ENCODE measurements at places on chromosomes 4 and X.

GRCh38 chr4:74878323-74878722 lies 54.6 kb upstream of the PARM1 start:
- DNase-seq, result no peak

DNA sequence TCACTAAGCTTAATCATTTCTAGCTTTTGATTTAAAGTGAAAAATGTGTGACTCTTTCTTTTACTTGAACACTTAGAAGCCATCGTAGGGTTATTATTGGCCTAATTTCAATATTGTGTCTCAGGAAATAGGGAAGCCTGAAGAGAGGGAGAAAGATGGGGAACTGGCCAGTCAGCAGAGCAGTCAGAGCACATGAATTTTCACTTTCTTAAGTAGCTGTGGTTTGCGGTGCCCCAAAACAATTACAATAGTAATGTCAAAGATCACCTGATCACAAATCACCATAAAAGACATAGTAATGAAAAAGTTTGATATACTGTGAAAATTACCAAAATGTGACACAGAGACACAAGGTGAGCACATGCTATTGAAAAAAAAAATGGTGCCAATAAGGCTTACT lies 45.5 kb downstream of the CENPC start:
- no peak for DNase-seq

DNA sequence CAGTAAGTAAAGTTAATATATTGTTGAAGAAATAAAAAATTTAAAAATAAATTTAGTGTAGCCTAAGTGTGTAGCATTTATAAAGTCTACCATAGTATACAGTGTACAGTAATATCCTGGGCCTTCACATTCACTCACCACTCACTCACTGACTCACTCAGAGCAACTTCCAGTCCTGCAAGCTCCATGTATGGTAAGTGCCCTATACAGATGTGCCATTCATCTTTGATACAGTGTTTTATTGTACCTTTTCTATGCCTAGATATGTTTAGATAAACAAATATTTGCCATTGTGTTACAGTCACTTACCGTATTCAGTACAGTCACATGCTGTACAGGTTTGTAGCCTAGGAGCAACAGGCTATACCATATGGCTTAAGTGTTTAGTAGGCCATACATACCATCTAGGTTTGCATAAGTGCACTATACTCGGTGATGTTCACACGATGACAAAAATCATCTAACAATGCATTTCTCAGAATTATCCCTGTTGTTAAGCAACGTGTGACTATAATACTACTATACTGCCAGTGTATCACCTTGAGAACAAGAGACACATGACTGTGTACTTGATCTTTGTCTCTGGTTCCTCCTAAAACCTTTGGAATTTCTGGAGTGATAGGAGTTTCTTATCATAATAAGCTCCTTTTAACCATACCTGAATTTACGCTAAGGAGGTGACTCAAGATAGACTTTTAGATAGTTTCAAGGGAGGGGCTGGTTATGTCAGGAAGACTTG lies 25.8 kb upstream of the SEPTIN11 start:
- no peak for DNase-seq

- no peak for DNase-seq
Observed at GRCh38 chrX:153889123-153889522, 3.1 kb upstream of the L1CAM start.

DNA sequence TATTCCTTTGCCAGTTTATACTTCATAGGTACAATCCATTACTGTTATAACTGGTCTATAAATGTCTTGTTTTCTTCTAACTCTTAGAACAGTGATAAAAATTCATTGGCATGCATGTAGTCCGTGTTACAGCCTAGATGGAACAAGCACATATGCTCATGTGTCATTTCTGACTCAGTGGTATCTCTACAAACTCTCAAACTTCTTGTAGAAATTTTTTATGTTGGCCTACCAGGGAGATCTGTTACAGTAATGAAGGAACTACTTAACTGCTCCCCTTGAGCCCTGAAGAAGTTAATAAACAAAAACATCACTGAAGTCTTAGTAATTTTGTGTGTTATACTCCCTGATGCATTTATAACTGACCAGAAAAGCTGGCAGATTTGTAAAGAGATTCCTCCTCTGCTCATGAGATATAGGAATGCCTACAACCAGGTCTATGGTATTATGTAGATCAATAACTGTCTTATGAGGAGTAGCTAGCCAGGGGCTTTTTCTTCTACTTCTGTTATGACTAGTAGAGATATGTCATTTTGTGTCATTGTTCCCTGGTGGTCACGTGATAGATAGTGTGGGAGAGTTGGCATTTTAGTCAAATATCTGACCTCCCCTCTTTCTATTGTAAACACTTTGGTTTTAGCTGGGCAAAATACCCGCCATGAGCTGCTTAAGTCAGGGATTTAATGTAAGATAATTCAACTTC lies 53.7 kb upstream of the FAAH2 start:
- peak; percentile 25 for DNase-seq

DNA sequence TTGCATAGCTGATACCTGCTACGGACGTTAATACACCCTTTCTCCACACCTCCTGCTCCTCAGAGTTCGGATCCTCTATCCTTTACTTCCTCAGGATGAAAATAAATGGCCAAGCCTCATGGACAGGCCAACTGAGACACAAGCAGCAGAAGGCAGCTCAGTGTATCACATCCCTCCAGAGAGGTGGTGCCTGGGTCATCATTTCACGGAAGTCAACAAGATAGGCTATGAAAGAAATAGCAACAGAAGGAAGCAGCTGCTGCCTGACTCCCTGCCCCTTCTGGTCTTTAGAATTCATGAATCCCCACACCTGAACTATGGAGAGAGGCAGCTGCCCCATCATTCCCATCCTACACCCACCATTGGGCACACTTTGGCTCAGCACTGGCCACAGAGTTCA lies 267.1 kb upstream of the ETNPPL start:
- DNase-seq, result no peak

DNA sequence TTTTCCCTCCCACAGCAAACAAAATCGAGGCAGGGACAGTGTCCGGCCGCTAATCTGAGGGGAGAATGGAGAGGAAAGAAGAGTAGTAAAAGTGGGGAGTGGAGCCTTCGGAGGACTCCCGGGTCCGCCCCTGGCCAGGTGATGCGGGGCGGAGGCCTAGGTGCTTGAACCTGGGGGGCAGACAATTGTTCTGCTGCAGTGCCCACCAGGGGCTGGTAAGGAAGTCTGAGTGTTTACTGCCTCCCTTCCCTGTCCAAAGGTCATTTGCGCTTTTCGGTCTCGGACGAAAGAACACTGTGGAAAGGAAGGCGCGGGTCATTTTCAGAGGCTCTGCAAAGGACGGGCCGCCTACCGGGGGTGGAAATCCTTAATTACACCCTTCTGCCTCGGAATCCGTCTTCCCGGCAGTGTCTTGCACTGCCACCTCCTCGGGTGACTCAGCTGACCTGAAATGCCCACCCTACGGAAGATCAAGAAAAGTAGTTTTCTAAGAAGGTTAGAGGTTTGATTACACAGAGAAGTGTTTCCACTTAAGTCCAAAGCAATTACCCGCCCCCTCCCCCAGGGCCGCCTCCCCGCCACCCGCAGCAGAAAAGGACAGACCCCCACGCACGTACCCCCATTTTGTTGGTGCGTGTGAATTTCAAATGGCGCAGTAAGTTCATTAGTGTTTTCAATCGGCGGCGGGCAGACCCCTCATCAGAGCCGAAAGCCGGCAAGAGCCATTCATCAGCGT lies 99.9 kb upstream of the TENM3 start:
- DNase-seq, result no peak

DNA sequence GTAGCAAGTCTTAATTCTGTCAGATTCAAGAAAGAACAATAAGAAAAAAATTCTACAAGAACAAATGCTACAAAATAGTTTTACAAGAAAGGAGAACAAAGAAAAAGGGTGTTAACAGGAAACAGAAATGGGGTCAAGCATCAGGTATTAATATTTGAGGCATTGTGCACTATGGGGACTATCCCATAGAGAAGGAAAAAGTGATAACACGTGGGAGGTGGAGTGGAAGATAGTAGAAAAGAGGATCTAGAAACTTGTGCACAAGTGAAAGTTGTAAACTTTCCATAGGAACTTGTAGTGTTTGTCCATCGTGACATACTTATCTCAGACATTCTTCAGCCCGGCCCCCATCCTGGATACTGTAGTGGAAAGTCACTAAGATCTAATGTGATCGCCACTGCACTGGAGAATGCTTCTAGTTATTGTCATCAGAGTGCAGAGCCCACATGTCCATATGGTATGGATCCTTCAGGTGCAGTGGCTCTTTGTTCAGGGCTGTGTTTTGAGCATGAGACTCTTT lies 15.4 kb upstream of the NFXL1 start:
- no peak for DNase-seq

DNA sequence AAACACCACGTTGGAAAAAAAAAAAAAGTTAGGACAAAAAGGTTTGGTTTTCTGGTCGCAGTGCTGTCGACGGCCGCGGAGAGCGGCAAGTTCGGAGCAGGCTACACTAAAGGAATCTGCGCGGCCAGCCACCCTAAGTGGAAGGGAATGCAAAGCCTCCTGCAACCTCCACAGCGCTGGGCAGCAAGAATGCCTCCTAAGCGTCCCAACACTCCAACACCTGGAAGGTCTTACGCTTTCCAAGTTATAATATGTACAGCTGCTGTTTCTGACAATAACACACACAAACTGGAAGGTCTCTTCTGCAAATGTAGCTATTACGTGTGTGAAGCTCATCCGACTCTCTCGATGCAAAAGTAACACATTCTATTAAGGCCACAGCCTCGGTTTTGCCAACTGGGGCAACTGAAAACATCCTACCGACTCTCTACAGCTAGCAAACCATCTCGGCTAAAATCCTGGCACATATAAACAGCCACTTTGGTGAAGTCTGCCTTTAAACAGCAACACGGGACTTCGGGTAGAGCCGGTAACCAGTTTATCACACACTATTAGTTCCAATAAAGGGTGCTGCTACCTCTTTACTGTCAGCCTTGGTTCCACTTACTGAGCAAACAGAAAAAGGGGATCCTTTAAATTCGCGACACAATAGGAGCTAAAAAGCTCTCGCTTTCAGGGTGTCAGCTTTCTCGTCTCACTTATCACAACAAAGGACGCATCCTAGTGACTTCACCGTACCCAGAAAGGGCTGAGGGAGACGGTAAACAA lies 895 bp downstream of the SMIM14 start:
- no peak for DNase-seq

DNA sequence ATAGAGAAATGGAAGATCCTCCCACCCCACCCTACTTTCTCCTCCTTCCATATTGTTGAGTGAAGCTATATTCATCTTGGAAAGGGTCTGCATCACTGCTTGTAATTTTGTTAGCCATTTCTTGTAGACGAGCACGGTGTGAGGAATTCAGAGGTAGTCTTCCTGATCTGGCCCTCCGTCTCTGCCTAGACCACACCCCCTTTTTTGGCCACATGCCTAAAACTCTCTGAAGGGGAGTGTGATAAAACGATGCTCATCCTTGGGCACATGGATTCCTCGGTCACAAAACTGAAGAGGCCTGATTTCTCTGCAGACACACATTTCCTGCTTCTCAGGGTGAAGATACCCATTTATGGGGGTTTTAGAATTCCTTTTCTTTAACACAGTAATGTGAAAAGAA lies 182.8 kb downstream of the LARP7 start:
- DNase-seq, result no peak

DNA sequence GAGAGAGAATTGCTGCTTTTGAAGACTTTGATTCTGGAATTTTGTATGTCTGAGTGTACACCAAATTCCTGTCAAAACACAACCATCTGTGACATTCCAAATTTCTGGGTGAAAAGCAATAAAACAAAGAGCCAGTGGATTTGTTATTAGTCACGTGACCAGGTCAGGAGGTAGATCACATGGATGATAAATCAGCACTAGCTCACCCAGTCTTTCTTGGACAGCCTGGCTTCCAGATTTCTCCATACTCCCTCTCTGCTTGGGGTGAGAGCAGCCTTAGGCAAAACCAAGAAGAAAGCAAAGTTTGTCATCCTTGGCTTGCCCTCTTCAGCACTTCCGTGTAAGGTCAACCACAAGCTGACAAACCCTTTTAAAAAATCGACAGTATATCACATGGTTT lies 194.2 kb downstream of the CLCN4 start:
- no peak for DNase-seq

DNA sequence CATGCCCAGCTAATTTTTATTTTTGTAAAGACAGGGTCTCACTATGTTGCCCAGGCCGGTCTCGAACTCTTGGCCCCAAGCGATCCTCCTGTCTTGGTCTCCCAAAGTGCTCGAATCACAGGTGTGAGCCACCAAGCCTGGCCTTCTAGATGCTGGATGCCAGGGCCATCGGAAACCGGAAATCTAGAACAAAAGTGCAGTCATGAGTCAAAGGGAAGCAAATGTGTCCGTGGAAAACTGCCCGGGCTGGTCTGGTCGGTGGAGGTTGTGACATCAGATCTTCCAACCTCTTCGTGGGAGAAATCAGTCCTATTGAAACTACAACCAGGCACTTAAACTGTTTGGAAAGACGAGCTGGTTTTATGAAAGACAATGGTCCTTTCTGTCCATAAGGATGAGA lies 92.3 kb upstream of the SHOX start:
- no peak for DNase-seq

- no peak for DNase-seq
Observed at GRCh38 chrX:136636121-136636520, 11.8 kb upstream of the CD40LG start.

GRCh38 chrX:154718616-154719015 lies 32.3 kb downstream of the GAB3 start:
- no peak for DNase-seq

- DNase-seq, result no peak
Observed at GRCh38 chrX:77936299-77936698, 25.8 kb downstream of the ATP7A start.
